ENCODE measurements at places on chromosomes 3 and 15.
A peak's percentile ranks its signal among the peaks of the same experiment; 100 is the strongest.

DNA sequence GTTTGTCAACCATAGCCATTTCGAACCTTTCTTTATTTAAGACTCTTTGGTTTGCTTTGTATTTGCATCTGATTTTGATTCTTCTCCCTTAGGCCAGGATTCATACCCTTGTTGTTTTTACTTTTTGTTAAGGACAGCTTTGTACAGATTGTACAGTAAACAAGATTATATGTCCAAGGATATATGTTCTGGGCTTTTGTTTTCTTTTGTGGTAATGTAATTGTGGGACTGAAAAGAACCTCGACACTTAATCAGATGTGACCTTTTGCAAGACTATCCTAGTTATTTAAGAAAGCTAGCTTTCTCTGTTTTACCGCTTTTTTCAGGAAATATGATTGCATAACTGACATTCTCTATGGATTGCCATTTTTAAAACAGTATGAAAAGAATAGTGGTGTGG lies 67.0 kb upstream of the SAMMSON start:
- DNase-seq: no peak

GRCh38 chr3:61055447-61055846 lies 195.8 kb downstream of the FHIT start:
- no peak for DNase-seq

DNA sequence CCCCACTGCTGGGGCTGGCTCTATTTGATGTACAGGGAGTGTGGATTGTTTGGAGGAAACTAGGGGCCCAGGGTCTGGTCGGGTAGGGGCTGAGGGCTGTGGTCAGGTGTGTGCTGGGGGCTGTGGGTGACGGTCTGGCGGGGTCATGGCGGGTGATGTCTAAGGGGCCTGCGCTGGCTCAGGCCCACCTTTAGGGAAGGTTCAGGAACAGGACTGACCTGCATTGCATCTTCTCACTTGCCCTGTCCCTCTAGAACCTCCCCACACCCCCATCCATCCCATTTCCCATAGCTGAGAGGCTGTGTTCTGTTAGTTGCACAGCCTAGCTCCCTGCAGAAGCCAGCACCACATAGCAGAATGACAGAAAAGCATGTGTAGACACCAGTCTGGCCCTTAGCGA lies 39.1 kb downstream of the SCN5A start:
- DNase-seq: no peak

DNA sequence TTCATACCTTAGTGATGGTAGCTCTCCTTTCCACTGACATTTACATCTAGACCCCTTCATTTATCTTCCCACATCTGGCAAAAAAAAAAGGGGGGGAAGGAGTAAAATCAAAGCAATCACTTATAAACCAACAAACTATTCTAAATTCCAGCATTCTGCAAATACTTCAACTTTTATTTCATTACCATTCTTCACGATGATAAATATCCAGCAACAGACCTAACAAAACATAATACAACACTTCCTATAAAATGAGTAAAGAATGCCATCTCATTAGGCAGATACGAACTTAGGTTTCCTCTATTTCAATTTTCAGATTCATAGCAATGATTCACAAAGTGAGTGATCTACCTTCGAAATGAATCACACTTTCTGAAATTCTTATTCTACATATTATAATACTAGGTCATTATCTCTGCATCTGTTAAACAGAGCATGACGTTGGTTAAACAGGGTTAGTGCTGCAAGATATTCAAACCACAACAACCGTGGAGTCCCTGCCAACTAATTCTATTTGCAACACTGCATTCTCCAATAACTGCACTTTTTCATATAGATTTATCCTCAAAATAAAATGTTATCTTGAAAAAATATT lies at the start of gene LRRFIP2:
LRRFIP2 (minus strand) TSS at position 51 of the 595 bp plus-strand sequence. CDS start 25,599 bp downstream, outside the sequence.
- no peak for DNase-seq

DNA sequence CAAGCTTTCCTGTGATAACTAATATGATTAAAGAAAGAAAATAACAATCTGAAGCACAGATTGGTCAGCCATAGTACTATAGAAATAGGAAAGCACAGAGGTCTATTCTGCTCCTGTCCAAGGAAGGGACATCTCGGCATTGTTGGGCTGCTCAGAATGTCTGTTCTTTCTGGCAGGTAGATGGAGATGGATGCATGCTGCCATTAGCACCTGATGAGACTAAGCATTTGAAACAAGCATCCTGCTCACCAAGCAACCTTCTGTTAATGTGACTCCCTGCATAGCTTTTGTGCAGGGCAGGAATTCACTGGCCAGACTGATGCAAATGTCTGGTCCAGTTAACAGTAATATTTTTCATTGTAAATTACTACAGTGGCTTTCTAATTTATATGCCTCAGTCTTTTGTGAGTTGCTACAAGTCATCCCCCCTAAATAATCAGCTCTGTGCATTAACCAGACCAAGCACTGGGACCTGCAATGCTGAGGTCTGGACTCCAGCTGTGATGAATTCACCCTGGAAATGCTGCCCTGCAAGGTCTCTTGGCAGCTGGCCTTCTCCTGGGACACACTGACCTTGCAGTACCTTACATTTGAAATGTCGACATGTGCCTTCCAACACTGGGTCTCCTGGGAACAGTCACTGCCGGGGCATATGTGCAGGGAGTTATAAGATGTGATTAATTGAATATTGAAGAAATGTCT lies 1123.7 kb downstream of the IGSF11 start:
- no peak for DNase-seq

DNA sequence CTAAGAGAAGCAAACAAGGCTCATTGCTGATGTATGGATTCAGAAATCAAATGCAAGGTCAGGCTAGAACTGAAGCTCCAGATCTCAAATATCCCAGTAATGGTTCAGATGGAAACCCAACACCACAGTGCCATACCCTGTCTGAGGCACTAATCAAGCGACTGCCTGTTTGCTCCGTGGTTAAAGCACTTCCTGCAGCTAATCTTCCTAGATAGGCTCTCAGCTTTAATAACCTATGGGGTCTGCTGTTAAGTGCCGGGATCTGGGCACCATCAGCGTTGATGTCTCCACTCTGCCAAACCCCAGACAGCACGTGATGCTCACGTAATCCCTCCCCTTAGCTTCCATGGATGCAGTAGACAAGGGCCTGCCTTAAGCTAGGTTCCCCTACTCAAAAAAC lies 262.6 kb downstream of the MECOM start:
- no peak for DNase-seq

GRCh38 chr3:129123314-129124060 lies 1.9 kb upstream of the RAB43 start:
- DNase-seq: no peak

DNA sequence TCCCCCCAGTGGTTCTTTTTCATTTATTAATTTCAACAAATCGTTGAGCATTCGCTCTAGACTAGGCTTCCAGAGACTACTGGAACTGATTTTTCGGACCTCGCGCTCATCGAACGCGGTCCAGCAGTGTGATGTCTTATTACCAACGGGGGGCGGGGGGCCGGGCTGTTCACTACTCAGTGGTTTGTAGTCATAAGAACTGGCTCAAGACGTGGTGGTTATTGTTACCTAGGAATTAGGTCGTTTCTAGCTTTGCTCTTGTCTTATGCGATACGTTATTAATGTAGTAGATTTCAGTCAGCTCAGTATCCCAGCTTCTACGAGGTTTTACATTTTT lies 858 bp downstream of the RBM5 start:
- DNase-seq: no peak

- peak; percentile 48 for DNase-seq
Observed at GRCh38 chr3:45056608-45057301, 30.7 kb downstream of the CLEC3B start.

GRCh38 chr15:94924971-94925598 lies 693.7 kb downstream of the MCTP2 start:
- no peak for DNase-seq

DNA sequence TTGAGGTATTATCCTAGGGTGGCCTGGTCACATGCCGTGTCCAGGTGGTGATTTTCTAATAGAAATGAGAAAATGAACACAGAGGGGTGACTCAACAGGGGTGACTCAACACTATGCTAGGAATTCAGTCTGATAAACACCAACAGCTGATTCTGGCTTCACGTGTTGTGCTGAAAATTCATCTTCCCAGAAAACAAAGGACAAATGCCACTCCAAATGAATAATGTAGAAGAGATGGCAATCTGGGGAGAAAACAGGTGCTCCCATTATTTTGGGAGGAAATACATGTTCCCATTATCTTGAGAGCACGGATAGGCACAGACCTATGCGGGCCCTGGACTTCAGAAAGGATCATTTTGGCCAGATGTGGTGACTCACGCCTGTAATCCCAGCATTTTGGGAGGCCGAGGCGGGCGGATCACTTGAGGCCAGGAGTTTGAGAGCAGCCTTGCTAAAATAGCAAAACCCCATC lies 101.2 kb upstream of the MEX3B start:
- DNase-seq: peak; percentile 75

DNA sequence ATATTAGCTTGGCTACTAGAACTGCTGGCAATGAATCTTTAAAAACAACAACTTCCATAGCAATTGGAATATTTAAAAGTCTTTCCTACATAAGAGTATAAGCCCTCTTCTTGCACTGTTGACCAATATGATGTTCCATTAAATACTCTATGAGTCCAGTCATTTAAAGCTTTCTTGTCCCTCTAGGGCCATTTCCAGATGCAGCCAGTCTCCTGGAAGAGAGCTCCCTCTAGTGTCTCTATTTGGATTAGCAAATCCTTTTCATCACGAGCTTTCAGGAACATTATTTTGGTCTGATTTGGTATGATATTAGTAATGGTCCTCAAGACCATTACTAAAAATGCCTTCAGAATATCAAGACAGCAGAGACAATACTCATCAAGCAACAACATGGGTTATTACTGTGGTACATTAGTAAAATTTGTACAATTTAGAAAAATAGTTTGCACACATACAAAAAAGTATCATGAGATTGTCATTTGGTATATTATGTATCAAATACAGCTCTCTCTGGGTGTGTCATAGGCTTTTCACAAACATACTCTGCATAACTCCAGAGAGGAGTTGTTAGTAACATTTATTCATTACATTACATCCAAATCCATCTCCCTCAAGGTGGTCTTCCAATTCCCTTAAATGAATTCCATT lies 101.3 kb downstream of the DPH6 start:
- peak; percentile 7 for DNase-seq

DNA sequence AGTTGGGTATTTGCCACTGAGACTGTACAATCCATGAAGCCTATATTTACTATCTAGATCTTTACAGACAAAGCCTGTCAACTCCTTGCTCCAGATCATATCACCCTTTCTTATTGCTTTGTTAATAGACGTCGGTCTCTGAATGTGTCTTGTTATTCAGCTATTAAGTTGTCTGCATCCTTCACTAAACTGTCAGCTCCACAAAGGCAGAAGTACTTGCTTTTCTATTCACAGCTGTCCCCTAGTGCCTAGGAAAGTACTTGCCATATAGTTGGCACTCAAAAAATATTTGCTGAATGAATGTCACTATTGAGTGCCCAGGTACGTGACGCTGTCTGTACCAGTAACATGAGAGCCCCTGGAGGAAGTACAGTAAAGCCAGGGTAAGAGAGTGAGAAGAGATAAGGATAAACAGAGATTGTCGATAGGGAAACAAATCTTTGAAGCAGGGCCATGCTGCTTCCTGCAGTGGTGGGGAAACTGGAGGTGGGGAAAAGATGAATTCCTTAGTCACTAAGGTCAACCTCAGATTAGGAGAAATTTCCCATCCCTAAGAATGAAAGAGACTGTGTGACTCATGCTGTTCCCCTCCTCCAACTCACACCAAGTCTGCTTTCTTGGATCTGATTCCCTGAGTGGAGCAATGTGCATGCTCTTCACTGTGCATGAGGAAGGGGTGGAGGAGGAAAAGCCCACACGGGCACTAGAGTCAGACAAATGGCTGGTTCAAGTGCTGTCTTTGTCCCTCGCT lies 36.3 kb downstream of the PRICKLE2 start:
- peak; percentile 86 for DNase-seq

DNA sequence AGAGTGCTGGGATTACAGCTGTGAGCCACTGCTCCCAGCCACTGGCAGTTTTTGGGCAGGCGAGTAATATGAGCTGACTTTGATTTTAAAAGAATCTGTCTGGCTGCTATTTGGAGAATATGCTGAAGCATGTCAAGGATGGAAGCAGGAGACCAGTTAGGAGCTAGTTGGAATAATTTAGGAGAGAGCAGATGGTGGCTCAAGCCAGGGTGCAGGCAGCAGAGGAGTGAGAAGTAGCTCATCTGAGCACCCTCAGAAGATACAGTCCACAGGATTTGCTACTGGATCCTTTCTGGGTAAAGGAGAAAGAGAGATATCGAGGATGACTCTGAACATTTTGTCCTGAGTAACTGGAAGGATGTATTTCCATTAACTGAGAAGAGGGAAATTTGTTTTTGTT lies 30.4 kb upstream of the BDH1 start:
- DNase-seq: no peak

GRCh38 chr3:162072656-162073164 lies 576.1 kb downstream of the OTOL1 start:
- no peak for DNase-seq

DNA sequence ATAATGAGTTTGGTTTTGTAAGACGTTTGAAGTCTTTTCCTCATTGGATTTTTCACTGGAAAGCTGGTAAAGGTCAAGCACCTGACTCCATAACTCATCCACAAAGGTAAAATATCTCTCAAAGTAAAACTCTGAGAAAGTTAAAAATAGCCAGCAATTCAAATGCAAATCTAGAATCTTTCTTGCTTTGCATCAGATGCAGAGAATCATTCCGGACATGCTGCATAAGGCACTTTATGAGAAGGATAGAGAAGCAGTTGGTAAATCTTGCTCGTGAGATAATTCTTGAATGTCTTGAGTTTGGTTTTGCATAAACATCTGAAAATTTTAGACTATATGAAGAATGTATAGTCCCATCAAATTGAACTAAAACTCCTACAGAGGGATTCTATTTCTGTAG lies 9.1 kb downstream of the KCNMB2 start:
- no peak for DNase-seq

GRCh38 chr3:191476066-191476772 lies 15.3 kb downstream of the PYDC2 start:
- DNase-seq: no peak

- DNase-seq: no peak
Observed at GRCh38 chr3:169297214-169297613, 366.3 kb downstream of the MECOM start.

DNA sequence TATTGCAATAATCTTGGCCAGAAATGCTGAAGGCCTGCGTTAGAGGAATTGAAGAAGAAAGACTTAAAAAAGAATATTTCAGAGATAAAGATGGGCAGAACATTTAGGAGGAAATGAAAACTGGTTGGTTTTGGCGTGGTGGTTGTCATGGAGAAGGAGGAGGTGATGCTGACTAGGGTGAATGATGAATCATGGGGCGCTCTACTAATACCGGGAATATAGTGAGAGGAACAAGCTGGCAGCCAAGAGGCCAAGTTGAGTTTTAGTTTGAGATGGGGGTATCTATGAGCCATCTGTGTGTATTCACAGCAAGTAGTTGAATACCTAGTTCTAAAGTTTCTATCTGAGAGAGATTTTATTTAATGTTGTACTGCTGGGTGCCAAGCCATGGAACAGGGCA lies 6.8 kb upstream of the GAP43 start:
- no peak for DNase-seq

All from PC-9 (cell line).